Erythroblast (primary cell): ENCODE measurements at places on chromosomes 11 and 22.

GRCh38 chr22:43772831-43773230 lies 39.3 kb downstream of the EFCAB6 start:
- no peak for DNase-seq

DNA sequence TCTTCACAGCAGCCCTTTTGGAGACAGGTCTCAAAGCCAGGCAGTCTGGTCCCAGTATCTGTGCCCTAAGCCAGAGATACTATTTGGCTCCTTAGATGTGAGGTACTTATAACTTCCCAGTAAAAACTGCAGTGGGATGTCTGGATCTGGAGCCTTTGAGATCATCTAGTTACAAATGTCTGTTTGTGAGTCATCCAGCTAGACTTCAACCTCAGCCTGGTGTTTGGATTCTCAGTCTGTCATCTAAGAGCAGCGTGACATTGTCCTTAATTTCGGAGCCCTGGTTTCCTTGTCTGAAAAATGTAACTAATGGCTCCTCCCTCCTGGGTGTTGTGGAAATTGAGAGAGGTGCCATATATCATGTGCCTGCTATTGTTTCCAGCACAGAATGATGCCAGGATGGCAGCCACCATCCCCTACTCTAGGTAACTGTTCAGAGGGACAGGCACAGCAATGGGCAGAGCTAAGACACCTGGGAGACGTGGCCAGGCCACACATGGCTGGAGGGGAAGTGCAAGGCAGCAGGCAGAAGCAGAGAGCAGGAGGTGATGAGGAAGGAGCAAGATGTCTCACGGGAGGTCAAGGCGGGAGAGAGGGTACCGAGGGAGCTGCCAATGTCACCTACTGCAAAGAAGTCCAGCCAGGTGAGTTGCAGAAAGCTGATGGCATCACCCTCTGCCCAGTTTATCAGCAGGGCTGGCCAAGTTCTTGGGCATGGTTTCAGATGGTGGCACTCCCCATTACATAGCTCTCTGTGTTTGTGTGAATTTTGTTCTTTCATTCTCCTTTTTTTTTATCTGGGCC lies 20.6 kb upstream of the ST3GAL4 start:
- no peak for DNase-seq

DNA sequence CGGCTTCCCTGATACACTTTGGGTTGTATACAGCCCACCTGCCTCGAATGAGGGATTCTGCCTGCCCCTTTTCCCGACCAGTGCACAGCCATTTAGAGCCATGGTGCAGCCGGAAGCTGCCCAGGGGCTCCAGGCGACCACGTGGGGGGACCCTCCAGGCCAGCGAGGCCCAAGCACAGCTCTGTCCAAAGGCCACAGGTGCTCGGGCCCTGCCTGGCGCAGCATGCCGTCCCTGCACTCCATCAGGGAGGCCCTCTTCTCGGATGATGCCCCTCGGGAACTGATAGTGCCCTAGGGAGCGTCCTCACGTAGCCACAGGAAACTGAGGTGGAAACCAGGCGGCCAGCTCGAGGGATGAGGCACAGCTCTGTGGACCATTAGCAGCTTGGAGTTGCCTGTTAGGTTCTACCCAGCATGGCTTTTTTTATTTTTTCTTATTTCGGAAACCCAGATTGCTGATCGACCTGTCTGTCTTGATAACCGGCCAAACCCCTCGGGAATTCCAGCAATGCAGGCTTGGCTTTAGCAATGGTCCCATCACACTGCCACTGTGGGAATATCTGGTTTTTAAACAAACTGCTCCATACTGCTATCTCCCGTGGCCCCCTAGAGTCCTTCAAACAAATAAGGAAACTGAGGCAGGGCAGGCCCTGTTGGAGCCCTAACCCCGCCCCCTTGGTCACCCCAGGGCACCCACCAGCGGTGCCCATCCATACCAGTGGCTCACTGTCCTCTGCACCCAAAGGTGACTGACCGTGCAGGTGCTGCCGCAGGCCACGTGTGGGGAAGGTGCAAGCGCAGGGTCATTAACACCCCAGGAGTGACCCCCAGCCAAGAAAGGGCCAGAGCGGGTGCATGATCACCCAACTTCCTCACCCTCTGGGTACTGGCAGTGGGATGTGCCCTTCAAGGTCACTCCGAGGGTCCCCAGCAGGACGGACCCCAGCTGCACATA lies 8.0 kb downstream of the ANO1 start:
- DNase-seq, result no peak

GRCh38 chr11:63944987-63945386 lies 6.2 kb downstream of the NAA40 start:
- DNase-seq, result peak; percentile 85

DNA sequence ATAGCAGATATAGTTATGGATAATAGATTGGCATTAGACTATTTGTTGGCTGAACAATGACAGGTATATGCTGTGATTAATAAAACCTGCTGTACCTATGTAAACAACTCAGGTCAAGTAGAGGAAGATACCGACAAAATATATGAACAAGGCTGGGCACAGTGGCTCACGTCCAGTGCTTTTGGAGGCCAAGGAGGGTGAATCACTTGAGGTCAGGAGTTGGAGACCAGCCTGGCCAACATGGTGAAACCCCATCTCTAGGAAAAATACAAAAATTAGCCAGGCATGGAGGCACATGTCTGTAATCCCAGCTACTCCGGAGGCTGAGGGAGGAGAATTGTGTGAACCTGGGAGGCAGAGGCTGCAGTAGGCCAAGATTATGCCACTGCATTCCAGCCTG lies 14.0 kb upstream of the CHKA start:
- no peak for DNase-seq

DNA sequence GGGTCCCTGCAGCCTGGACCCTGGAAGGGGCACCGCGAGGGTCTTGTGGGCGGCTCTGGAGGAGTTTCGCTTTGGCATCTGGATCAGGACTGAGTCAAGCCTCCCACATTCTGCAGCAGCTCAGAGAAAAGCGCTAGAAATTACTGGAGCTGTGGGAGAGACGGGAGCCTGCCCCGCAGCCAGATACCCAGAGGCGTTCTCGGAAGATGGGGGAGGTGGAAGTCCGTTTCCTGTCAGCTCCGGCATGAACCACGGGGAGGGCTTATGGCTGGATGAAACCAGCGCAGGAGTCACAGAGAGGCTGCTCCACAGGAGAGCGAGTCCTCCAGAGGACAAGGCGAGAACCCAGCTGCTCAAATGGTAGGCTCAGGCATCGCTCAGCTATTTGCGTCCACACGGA lies 379.3 kb downstream of the OPCML start:
- DNase-seq, result no peak

- no peak for DNase-seq
Observed at GRCh38 chr22:24489011-24489410, 6.1 kb upstream of the UPB1 start.

DNA sequence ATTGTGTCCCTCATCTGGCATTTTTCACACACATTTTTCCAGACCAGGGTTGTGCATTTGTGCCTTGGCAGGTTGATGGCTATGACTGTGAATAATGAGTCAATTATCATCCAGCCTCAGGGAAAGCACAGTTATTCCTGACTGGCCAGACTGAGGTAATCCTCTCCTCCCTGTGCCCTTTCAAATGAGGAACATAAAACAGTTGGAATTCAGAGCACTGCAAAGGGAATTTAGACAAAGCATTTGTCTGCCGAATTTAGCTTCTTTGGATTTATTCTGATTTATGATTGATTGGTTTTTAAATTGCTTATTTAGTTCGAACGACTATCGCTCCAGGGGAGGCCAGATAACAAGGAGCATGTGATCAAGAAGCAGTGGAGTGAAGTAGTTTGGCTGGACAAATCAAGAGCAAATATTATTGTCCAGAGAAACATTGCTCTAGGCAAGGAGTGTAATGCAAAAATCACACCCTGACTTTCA lies 30.8 kb upstream of the RAG2 start:
- no peak for DNase-seq

DNA sequence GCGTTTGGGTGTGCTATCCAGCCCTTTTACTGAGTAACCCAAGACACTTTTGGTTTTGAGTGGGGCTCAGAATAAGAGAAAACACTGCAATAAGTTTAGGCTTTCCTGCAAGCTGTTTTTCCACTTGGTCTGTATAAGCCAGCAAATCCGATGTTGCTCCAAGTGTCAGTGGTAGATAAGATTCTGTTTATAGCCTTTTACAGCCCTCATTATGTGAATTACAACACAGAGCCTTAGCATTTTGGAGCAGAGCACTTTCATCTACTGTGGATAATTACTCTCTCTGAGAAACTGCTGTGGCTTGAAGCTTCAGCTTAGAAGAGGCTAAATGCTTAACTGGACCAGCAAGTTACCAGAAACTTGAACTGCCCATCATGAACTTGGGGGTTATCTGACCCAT lies 601.1 kb downstream of the JRKL start:
- no peak for DNase-seq

- no peak for DNase-seq
Observed at GRCh38 chr11:8806974-8807373, 104.0 kb upstream of the AKIP1 start.

DNA sequence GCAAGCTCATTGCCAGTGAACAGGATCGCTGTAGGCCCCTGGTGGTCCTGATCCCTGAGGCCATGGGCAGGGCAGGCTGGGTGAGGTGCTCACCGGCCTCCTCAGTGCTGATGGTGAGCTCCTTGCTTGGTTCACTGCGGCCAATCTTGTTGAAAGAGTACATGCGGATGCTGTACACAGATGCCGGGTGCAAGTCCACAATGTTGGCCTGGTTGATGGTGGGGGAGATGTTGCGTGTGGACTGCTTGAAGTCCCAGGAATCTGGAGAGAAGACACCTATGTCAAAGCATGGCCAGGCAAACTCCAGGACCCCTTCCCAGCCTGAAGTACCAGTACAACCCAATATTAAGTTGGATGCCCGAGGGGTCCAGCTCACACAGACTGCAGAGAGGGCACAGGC lies 144.1 kb downstream of the CEP164 start:
- DNase-seq, result no peak

DNA sequence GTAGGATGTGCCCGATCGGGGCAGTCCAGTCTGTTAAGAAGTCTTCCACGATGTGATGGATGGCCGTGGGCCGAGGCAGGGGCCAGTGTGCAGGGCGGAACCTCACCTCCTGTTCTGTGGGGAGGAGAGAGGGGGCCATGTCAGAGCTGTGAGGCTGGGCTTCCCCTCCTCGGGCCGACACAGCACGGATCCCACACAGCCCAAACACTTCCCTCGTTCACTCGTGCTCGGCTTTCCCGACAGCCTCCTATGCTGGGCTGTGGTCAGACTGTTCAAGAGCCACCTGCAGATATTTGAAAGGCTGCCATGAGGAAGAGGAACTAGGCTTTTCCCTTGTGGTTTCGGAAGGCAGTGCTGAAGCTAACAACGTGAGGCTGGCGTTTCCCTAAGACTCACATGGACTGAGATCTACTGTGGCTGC lies 12.3 kb upstream of the TXN2 start:
- DNase-seq, result no peak

DNA sequence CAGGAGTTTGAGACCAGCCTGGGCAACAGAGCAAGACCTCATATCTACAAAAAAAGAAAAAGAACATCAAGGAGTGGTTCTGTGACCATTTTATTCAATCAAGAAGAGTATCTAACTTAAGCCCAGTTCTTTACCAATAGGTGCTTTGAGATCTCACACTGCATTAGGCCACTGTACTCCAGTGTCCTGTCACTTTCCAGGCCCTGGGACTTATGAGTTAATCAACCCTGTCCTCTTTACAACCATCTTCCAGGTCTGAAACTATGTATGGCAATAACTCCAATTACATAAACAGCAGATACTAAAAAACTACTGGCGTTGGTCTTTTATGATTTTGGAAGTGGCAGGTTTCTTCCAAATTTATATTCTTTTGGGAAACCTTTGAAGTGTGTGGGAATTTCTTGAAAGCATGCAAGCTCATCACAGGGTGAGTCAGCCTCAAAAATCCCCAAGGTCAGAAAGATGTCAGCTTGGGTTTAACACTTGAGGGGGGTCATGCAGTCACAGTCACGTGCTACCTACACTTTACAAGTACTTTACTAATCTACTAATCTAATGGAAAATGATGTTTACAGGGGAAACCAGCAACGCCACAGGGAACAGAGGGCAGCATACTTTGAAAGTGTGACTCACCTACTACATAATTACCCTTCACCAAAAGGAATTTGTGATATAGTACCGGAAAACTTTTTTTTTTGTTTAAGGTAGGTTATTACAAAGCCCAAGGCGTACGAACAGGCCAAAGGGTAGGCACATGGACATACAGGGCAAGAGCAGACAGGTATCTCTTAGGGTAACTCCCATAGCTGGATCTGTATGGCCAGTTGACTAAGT lies 15.6 kb downstream of the PISD start:
- no peak for DNase-seq

DNA sequence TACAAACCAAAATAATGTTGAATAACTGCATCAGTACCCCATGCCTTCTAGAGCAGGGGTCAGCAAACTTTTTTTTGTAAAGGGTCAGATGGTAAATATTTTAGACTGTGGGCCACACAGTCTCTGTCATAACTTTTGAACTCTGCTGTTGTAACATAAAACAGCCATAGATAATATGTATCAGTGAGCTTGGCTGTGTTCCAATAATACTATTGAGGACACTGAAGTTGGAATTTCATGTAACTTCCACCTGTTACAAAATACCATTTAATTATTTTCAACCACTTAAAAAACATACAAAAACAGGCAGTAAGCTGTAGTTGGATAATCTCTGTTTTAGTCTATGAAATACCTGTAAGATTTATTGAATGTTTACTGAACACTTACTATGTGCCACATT lies 55.2 kb downstream of the PICALM start:
- peak; percentile 55 for DNase-seq

GRCh38 chr11:46240371-46240770 lies 37.1 kb upstream of the CREB3L1 start:
- DNase-seq, result no peak

DNA sequence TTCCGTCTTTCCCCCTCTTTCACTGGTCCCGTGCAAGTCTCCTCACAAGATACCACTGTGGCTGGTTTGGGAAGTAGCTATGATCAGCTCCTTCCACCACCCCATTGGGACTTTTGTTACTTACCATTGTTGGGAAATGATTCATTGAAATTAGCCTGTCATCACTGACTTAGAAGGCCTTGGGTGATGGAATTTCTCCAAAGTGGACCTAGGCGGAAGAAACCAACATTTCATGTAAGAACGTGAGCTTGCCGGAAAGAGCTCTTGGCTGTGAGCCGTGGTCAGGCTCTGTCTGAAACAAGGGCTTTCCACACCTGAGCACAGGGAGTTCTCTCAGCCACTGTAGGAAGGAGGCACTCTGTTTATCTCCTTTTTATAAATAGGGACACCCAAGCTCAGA lies 23.5 kb upstream of the CRYBB3 start:
- DNase-seq, result no peak

- no peak for DNase-seq
Observed at GRCh38 chr11:92764128-92764527, 205.3 kb upstream of the MTNR1B start.

GRCh38 chr22:44608597-44609399 lies 93.2 kb upstream of the PRR5 start:
- DNase-seq, result no peak

- DNase-seq, result no peak
Observed at GRCh38 chr22:45185718-45186514, 22.2 kb downstream of the NUP50 start.

DNA sequence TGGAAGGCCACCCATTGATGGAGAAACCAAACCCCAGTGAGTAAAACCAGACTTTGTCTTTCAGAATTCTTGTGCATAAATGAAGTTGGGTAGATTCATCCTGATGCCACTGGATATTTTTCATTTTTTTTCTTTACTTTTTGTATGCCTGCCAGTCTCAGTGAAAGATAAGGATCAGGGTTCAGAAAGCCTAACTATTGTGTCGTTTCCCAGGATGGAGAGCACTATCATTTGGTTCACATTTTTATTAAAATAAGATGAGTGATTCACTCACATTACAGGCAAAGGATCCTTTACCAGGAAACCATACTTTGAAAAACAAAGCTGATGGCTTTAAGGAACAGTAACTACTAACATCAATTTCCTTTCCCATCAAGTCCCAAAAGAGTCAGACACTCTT lies 52.0 kb downstream of the ARFGAP2 start:
- no peak for DNase-seq

GRCh38 chr11:96168623-96169022 lies 174.4 kb downstream of the MAML2 start:
- no peak for DNase-seq
